ENCODE measurements at places on chromosomes 12 and 14. TPM values are rescaled to one million over a fixed set of nuclear protein-coding genes. Genes with fewer than 3 reads are reported as not detected.

DNA sequence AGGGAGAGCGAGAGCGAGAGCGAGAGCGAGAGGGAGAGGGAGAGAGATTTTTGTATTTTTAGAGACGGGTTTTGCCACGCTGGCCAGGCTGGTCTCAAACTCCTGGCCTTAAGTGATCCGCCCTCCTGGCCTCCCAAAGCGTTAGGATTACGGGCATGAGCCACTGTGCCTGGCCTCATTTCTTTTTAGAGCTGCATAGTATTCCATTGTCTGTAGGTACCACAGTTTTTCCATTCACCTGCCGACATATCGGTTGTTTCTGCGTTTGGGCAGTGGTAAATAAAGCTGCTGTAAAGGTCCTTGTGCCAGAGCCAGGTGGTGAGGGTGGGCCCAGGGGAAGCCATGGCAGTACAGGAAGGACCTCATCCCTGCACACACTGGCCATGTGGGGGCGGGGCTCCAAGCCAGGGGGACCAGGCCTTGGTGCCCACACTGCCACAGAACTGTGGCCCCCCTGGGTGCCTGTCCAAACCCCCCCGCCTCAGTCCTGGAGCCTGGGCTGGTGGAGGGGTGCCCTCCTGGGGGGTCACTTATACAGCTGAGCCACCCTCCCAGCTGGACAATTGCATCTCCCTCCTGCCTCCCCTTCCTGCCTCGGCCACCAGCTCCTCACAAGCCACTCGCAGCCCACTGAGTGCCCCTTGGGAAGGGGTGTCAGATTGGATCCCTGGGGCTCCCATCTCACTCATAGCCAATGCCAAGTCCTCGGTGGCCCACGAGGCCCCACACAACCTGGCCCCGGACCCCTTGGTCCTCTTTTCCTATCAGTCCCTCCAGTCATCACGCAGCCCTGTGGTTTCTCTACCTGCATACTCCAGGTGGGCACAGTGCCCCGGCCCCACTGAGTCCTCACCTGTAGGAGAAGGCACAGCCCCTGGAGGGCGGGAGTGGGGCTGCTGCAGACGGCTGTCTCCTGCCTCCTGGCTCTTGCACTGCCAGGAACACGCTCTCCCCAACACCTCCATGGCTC lies 1.7 kb upstream of the PUS1 start:
- no peak overlapping the region for H3K4me3 ChIP-seq
- H3K27ac ChIP-seq = no peak overlapping the region
- no peaks in the 10 kb centered on the region for H3K27me3 ChIP-seq
- DNase-seq = no peak
- H3K4me1 ChIP-seq = peaks cover 4% of the 10 kb centered on the region

Gene TAS2R19
- total RNA-seq = 2.0 TPM

- H3K36me3 ChIP-seq = no peaks in the 10 kb centered on the region
- no peak overlapping the region for H3K27ac ChIP-seq
- H3K4me3 ChIP-seq = no peak overlapping the region
- H3K4me1 ChIP-seq = no peaks in the 10 kb centered on the region
Observed at GRCh38 chr12:42926232-42926631, 336.7 kb upstream of the PRICKLE1 start.

DNA sequence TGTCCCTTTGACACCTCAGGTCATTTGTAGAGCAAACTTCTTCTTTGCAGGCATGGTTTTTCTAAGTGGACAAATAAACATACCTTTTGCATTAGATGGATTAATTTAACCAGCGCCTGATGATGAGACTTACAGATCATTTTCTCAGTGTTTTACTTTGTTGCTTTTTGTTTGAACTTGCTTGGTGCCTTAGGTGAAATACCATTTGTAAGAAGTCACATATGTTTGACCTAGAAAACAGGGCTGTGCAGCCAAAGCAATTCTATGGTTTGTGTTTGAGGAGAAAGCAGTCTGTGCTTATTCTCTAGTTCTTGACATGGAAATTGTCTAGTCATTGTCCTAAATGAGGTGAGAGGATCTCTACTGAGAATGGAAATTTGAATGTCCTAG lies 111.1 kb downstream of the DIP2B start:
- H3K27ac ChIP-seq = no peak overlapping the region
- no peaks in the 10 kb centered on the region for H3K36me3 ChIP-seq
- H3K4me1 ChIP-seq = peaks cover 7% of the 10 kb centered on the region

Gene OR6C75
- not detected for total RNA-seq

- H3K4me3 ChIP-seq = no peak overlapping the region
- H3K27me3 ChIP-seq = no peaks in the 10 kb centered on the region
- H3K4me1 ChIP-seq = peaks cover 47% of the 10 kb centered on the region
- H3K36me3 ChIP-seq = no peaks in the 10 kb centered on the region
- DNase-seq = no peak
Observed at GRCh38 chr12:92038476-92038875, 107.2 kb downstream of the BTG1 start.

GRCh38 chr14:98131406-98131805 lies 1140.6 kb downstream of the BCL11B start:
- peaks cover 21% of the 10 kb centered on the region for H3K4me1 ChIP-seq
- no peaks in the 10 kb centered on the region for H3K36me3 ChIP-seq
- H3K27me3 ChIP-seq = no peaks in the 10 kb centered on the region
- DNase-seq = no peak

Gene RPL10L
- not detected for total RNA-seq

DNA sequence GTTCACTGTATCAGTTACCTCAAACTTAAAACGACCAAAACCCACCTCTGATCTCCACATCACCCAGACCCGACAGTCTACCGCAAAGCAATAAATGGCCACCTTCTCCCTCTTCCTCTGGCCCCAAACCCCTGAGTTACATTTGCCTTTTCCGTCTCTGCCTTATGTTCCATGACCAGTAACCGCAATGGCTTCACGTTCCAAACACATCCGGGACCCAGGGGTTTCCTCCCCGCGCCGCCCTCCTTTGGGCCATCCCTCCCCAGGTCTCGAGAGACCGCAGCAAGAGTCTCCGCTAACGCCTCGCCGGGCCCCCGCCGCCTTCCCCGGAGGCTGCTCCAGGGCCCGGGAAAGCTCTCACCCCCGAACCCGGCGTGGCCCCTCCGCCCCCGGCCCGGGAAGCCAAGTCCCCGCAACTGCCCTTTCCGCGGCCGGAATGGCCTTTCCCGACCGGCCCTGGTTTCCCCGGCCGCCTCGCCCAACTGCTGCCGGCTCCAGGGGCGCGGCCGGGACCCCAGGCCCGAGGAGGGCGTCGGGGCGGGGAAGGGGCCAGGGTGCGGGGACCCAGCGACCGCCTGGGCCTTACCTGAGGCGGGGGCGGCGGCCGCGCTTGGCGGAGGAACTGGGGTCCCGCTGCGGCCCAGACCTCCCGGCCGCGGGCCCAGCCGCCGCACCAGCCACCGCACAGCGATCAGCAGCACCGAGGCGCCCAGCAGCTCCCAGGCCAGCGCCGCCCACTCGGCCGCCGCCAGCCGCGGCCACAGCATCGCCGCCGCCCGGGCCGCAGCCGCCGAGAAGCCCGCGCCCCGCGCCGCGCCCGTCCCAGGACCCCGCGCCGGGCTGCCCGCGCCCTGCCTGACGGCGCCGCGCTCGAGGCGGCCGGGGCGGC lies at the start of gene ANKLE2:
Gene ANKLE2, minus strand, starts transcription at position 801 of the 889 bp plus-strand sequence. Its CDS starts 34 bp downstream, at position 767.
- H3K36me3 ChIP-seq = peaks cover 6% of the 10 kb centered on the region
- peak; percentile 14 for DNase-seq
- H3K4me3 ChIP-seq = peak within 1 kb of the TSS; percentile 87
- no peaks in the 10 kb centered on the region for H3K27me3 ChIP-seq
- H3K4me1 ChIP-seq = peaks cover 14% of the 10 kb centered on the region

GRCh38 chr12:116784238-116784612 lies 46.1 kb downstream of the RNFT2 start:
- DNase-seq = no peak
- H3K36me3 ChIP-seq = peaks cover 4% of the 10 kb centered on the region
- H3K27ac ChIP-seq = no peak overlapping the region
- H3K27me3 ChIP-seq = no peaks in the 10 kb centered on the region

GRCh38 chr14:21298358-21298757 lies 18.5 kb downstream of the RPGRIP1 start:
- H3K27me3 ChIP-seq = peaks cover 29% of the 10 kb centered on the region
- H3K36me3 ChIP-seq = no peaks in the 10 kb centered on the region
- H3K27ac ChIP-seq = no peak overlapping the region
- H3K4me3 ChIP-seq = no peak overlapping the region
- no peak for DNase-seq
